ENCODE measurements at places on chromosomes 2 and 18.

- no peak for DNase-seq
Observed at GRCh38 chr2:145815933-145816332, 1296.0 kb upstream of the ZEB2 start.

DNA sequence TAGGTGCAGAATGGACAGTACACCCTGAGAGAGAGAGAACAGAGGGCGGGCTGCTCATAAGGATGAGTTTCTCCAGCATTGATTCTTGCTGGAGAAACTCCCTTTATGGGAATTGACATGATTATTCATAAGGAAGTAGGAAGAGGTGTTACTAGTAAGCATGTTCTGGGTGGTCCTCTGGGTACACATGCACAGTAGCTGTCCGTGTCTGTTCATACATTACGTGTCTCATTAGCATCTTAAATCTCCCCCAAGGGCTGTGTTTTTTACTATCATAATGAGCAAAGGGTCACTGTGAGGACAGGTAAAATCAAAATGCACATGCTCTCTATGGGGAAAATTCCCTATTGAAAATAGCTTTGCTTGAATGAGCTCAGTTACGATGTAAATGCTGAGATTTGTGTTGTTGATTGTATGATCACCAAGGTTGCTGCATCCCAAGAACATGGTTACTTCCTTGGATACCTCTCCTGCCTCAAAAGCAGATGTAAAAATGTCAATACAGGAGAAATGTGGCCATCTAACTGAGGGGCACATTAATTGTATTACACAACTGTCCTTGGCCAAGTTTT is 238.9 kb downstream of the CDH20 start:
- no peak for DNase-seq

DNA sequence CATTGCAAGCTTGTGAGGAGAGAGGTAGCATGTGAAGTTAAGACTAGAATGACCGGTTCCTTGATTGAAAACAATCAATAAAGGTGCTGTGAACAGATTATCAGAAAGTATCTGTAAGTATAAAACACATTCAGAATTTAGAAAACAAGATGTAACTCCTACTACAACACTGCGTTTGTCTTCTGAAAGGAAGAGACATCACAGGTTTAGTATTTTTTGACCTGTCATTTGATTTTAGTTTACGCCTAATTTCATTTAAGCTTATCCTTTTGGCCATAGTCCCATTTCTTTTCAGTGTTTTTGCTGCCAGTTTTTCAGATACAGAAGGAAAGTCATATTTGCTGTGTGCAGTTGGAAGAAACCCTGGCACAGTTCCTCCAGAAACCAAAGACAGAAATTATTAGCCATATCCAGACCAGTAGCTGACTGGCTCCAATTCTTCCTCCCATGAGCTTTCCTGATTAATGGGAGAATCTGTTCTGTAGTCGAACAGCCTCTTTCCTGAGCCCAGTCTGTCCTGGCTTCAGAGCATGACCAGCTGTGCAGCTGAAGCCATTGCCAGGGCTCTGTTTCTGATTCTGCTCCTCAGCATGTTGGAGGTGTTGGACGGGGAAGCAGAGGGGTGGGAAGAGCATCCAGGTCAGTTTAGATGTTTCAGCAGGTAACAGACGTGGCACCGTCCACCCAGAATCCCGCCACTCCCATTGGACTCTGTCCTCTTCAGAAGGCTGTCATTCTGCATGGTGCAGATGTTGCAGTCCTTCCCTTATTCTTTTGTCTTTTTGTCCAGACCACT is 61.0 kb downstream of the CRIM1 start:
- no peak for DNase-seq

- no peak for DNase-seq
Observed at GRCh38 chr18:79400591-79401381, 5.1 kb downstream of the NFATC1 start.

GRCh38 chr2:133270550-133270949 is 297.7 kb downstream of the NCKAP5 start:
- DNase-seq = no peak

GRCh38 chr2:192687015-192687414 is 492.3 kb upstream of the TMEFF2 start:
- no peak for DNase-seq
